ENCODE measurements at places on chromosomes 2 and 18. TPM values are rescaled to one million over a fixed set of nuclear protein-coding genes. Genes with fewer than 3 reads are reported as not detected.

ACVR1C gene
- 0.01 TPM for total RNA-seq

SERTAD2 gene
- total RNA-seq = 11.7 TPM

NIF3L1 gene
- total RNA-seq = 37.2 TPM

FEV gene
- total RNA-seq = not detected

SS18 gene
- total RNA-seq = 59.9 TPM

UCN gene
- 1.7 TPM for total RNA-seq

ARHGEF33 gene
- 0.11 TPM for total RNA-seq

CDK15 gene
- not detected for total RNA-seq

SLC9A4 gene
- not detected for total RNA-seq

CD8B2 gene
- not detected for total RNA-seq

HOXD10 gene
- 6.7 TPM for total RNA-seq

SLC40A1 gene
- 1.5 TPM for total RNA-seq

ADGRF3 gene
- 0.11 TPM for total RNA-seq

SPAG16 gene
- 12.1 TPM for total RNA-seq

GFPT1 gene
- total RNA-seq = 28.0 TPM

SERPINB10 gene
- total RNA-seq = not detected

SPHKAP gene
- total RNA-seq = 0.01 TPM

OR6B2 gene
- total RNA-seq = not detected

Data from A549 treated with dexamethasone at 1 μM for 4 hours (cell line).